Lower leg skin (tissue), 4 donors: ENCODE measurements at places on chromosomes 7 and 10. TPM values are rescaled to one million over a fixed set of nuclear protein-coding genes. Genes with fewer than 3 reads are reported as not detected.

- DNase-seq, result no peak
Observed at GRCh38 chr7:91168871-91169829, 95.1 kb upstream of the FZD1 start.

- DNase-seq, result no peak
Observed at GRCh38 chr10:97795886-97796285, 24.1 kb upstream of the SFRP5 start.

GRCh38 chr7:120867932-120868331, 10.0 kb upstream of the TSPAN12 start:
- no peak for DNase-seq

- DNase-seq, result no peak
Observed at GRCh38 chr7:1852517-1853430, 182.7 kb downstream of the ELFN1 start.

DNA sequence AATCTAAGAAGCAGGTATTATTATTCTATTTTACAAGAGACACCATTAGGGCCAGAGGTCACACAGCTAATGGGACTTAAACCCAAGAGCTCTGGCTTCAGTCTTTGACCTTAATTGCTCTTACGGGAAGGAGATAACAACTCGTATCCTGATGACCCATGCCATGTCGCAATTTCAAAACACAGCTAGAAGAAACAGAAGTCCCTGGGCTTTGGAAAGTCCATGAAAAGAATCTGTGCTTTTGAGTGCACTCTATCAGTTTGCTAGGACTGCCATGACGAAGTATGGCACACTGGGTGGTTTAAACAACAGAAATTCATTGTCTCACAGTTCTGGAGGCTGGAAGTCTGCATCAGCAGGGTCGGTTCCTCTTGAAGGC, 247.8 kb upstream of the AOAH start:
- DNase-seq, result no peak

DNA sequence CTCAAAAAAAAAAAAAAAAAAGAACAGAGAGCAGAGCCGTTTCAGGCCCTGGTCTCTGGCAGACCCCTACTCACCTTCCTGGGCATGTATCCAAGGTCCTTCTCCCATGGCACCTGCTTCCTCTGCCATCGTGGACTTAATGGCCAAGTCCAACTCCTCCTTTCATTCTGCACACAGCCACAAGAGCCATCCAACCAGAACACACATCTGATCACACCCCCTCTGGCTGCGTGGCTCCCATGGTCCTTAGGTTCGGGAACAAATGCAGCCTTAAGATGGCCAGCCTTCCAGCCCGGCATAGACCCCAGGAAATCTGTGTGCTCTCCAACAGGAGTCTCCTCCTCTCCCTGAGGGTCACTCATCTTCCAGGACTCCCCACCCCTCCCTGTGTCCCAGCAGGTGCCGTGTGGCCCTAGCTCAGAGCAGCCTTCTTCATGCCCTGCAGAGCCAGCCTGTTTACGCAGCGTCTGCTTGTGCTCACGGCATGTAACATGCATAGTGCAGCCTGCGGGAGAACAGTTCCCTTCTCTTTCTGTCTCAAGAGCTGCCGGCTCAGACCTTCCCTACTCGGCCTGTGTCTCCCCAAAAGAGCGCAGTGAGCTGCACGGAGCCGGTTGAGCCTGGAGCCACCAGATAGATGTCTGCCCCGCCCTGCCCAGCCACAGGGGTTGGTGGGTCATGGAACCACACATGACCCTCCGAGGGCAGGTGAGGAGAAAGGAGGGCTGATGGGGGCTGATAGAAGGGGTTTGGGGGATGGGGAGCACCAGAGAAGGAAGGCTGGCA, 157.3 kb downstream of the NRF1 start:
- DNase-seq, result no peak

DNA sequence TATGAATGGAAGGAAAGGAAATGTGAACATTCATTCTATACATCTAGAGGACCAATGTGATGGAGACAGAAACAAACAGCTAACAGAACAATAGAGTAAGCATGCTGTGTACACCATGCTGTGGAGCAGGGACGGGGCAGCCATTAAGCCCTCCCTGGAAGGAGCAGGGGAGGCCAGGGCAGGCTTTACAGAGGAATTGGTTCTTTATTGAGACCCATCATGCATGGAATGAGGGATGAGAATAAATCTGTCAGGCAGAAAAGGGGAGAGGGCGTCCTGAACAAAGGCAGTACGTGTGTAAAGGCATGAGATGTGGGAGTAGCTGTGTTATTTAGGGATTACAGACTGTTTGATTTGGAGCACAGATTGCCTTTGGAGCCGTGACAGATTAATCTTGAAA, 35.2 kb downstream of the STK17A start:
- no peak for DNase-seq

DNA sequence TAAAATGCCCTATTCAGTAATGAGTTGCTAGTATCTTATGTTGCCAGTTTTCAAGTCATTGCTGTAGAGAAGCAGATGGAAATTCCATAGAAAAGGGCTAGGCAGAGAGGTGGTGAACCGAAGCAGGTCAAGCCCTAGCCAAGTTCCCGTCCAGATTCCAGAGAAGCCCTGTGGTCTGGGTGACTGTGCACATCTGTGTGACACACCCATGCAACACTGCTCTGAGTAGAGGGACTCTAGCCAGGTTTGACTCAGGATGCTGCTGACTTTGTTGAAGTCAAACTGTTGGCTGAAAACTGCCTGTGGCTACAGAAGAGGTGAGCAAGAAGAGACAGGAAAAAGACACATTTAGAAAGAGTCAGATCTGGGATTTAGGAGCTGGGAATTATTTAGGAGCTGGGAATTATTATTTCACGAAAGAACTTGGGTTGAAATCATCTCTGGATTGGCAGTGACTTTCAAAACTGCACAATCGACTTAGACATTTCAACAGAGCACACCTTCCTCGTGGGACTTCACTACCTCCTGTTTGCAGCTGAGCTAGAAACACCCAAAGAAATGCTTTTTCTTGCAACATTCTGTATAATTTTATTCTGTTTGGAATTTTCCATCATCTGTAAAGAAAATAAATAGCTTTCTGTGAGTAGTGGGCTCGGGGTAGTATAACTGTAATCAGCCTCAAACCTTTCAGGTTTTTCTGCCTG, 149.1 kb upstream of the PRKCQ start:
- no peak for DNase-seq

DNA sequence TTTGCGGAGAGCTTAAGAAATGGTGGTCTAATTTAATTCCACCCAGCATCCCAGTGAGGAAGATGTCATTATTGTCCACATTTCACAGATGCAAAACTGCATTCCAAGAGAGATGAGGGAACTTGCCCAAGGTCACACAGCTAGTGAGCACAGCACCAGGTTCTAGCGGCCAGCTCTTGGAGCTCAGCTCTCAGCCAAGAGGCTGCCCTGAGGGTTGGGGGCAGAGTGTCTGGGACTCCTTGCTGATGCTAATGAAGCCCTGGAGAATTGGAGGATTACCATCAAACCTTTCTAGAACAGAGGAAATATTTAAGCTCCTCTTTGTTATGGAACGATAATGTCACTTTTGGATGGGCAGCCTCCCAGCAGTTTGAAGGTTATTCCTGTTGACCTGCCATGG, 48.0 kb downstream of the PLPP4 start:
- no peak for DNase-seq

GRCh38 chr10:80161321-80162083, 29.0 kb downstream of the PLAC9 start:
- no peak for DNase-seq

DNA sequence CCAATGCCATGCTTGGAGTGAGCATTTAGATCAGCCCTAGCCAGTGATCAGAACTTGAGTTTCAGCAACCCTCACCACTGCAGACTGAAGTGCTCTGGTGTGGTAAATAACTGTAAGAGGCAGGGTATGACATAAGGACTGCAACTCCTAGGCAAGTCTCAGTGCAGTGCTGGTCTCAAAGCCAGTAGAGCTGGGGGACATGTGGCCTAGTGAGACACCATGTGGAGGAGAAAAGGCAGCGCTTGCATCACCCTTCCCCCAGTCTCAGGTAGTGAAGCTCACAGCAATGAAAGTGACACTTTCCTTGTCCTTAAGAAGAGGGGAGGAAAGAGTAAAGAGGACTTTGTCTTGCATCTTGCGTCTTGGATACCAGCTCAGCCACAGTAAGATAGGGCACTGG, 386.8 kb upstream of the POT1 start:
- DNase-seq, result no peak

GRCh38 chr7:19401461-19401860, 256.2 kb upstream of the FERD3L start:
- DNase-seq, result no peak

- no peak for DNase-seq
Observed at GRCh38 chr10:133211959-133212852, 17.8 kb upstream of the UTF1 start.

GRCh38 chr10:58771863-58772262, 259.2 kb downstream of the BICC1 start:
- DNase-seq, result no peak

- no peak for DNase-seq
Observed at GRCh38 chr10:58957517-58957916, 218.9 kb upstream of the PHYHIPL start.

GRCh38 chr7:112881-113280, 79.5 kb upstream of the FAM20C start:
- no peak for DNase-seq

The MCM10 gene
- 0.57 TPM for total RNA-seq

The UCMA gene
- not detected for total RNA-seq

The TET1 gene
- 1.1 TPM for total RNA-seq

The CFAP70 gene
- 1.7 TPM for total RNA-seq

The ACTR3C gene
- 7.8 TPM for total RNA-seq

The DGKI gene
- total RNA-seq, result 0.34 TPM

The ANKRD2 gene
- 5.5 TPM for total RNA-seq

The DAGLB gene
- total RNA-seq, result 26.9 TPM
